ENCODE measurements at places on chromosomes 1 and 21. TPM values are rescaled to one million over a fixed set of nuclear protein-coding genes. Genes with fewer than 3 reads are reported as not detected.

- no peaks in the 10 kb centered on the region for H3K27me3 ChIP-seq
- no peak overlapping the region for H3K4me3 ChIP-seq
- H3K27ac ChIP-seq: no peak overlapping the region
- DNase-seq: no peak
- H3K4me1 ChIP-seq: no peaks in the 10 kb centered on the region
Observed at GRCh38 chr1:237029850-237030535, 12.0 kb upstream of the RYR2 start.

The OSCP1 gene
- 6.1 TPM for total RNA-seq

- no peaks in the 10 kb centered on the region for H3K27me3 ChIP-seq
- DNase-seq: no peak
- H3K4me3 ChIP-seq: no peak overlapping the region
- no peak overlapping the region for H3K27ac ChIP-seq
- no peaks in the 10 kb centered on the region for H3K36me3 ChIP-seq
Observed at GRCh38 chr1:219626865-219627264, 14.0 kb upstream of the ZC3H11B start.

The GREM2 gene
- total RNA-seq: 5.5 TPM

The AVPR1B gene
- not detected for total RNA-seq

The UTP11 gene
- total RNA-seq: 42.8 TPM

DNA sequence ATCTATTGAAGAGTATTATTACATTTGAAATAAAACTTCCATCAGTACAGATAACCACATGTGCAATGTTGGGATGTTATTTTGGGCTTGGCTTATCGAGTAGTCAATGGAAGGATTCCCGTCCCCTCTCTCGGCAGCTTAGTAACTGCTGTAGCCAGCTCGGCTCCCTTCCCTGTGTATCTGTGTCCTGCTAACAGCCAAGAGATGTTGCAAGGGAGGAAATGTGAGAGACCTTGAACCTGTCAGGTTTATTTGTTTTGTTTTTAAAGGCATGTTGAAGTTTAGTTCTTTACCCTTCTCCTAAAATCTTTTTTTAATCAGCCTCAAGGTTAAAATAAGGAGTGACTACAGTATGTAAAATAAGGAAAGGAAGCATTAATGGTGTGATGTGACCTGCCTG lies 13.6 kb upstream of the TARS2 start:
- peaks cover 36% of the 10 kb centered on the region for H3K4me1 ChIP-seq
- DNase-seq: no peak
- H3K36me3 ChIP-seq: peaks cover 22% of the 10 kb centered on the region
- no peak overlapping the region for H3K27ac ChIP-seq
- peaks cover 2% of the 10 kb centered on the region for H3K27me3 ChIP-seq

The DESI2 gene
- total RNA-seq: 29.0 TPM

GRCh38 chr1:73042403-73042802 lies 760.1 kb upstream of the NEGR1 start:
- no peaks in the 10 kb centered on the region for H3K4me1 ChIP-seq
- H3K27me3 ChIP-seq: no peaks in the 10 kb centered on the region
- H3K27ac ChIP-seq: no peak overlapping the region

DNA sequence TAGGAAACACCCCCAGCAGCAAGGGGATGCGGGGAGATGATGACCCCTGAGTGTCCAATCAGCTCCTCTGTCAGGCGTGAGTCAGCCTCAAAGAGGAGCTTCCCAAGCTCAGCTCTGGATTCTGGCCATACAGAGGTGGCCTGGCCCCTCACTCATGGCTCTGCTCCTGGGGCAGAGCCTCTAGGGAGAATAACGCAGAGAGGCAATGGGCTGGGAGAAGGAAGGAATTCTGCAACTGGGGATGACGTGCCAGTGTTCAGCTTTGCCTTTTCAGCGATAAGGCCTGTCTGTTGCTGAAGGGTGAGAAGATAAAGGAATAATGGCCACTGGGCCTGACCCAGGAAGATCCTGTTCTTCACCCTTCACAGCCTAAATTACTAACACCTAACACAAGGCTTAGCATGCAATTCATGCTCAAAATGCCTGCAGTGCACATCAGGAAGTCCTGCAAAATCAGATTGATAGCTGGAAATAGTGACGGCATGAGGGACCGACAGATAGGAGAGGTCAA lies 92.2 kb downstream of the TBX19 start:
- no peaks in the 10 kb centered on the region for H3K4me1 ChIP-seq
- H3K36me3 ChIP-seq: no peaks in the 10 kb centered on the region
- H3K27ac ChIP-seq: no peak overlapping the region
- H3K4me3 ChIP-seq: no peak overlapping the region
- peaks cover 24% of the 10 kb centered on the region for H3K27me3 ChIP-seq

The KMO gene
- total RNA-seq: not detected

GRCh38 chr1:59484096-59484495 lies 187.2 kb downstream of the FGGY start:
- peaks cover 66% of the 10 kb centered on the region for H3K4me1 ChIP-seq
- peak; percentile 87 for DNase-seq
- peak overlapping the region; percentile 73 for H3K27ac ChIP-seq
- no peaks in the 10 kb centered on the region for H3K27me3 ChIP-seq

The BGLAP gene
- not detected for total RNA-seq

- no peaks in the 10 kb centered on the region for H3K36me3 ChIP-seq
- H3K27me3 ChIP-seq: peaks cover 1% of the 10 kb centered on the region
- H3K27ac ChIP-seq: no peak overlapping the region
- no peak for DNase-seq
Observed at GRCh38 chr21:20592463-20592862, 405.7 kb upstream of the NCAM2 start.

- H3K4me1 ChIP-seq: peaks cover 18% of the 10 kb centered on the region
- H3K4me3 ChIP-seq: no peak overlapping the region
- peaks cover 11% of the 10 kb centered on the region for H3K36me3 ChIP-seq
- no peaks in the 10 kb centered on the region for H3K27me3 ChIP-seq
- H3K27ac ChIP-seq: peak overlapping the region; percentile 32
Observed at GRCh38 chr1:44293761-44294315, 61.2 kb downstream of the ERI3 start.

The GRIK3 gene
- not detected for total RNA-seq

DNA sequence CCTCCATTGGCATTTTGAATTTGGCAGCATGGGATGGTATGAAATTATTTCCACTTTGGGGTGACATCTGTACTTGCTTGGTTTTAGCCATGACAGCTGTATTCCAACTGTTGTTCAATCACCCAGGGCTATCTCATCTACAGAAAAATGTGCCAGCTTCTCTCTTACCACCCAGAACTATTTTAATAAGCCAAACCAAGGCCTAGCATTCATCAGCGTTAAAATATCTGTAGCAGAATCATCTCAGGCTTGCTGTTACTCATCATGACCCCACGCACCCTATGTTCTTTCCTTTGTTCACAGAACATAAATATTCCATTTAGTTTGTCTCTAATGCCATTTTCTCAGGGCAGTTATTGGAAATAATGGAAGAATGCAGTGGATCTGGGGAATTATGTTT lies 49.8 kb downstream of the GIPC2 start:
- H3K27me3 ChIP-seq: no peaks in the 10 kb centered on the region
- peak; percentile 88 for DNase-seq
- peak overlapping the region; percentile 88 for H3K27ac ChIP-seq
- peak overlapping the region; percentile 62 for H3K4me3 ChIP-seq
- H3K4me1 ChIP-seq: peaks cover 92% of the 10 kb centered on the region

The MXRA8 gene
- total RNA-seq: 490 TPM

DNA sequence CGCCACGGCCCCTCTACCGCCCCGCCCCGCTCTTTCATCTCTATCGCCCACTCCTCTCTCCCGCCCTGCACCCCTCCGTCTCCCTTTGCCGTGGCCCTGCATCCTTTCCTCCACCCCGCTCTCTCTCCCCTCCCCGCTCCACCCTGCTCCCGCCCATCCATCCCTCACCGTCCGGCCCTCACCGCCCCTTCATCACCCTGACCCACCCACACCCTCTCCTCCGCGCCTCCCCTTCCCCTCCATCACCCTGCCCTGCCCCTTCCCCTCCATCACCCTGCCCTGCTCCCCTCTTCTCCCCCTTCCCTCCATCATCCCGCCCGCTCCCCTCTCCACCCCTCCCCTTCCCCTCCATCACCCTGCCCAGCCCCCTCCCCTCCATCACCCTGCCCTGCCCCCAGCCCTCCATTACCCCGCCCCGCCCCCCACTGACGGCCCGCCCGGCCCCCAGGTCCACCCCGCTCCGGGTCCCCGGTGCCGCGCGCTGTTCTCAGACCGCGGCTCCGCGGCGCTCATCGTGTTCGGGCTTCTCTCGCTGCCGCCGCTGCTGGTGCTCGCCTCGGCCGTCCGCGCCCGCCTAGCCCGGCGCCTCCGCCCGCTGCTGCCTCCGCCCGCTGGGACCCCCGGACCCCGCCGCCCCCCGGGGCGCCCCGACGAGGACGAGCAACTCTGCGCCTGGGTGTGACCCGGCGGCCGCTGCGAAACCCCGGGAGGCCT lies 6.2 kb upstream of the ANKRD65 start:
- DNase-seq: no peak
- no peaks in the 10 kb centered on the region for H3K36me3 ChIP-seq
- H3K4me1 ChIP-seq: peaks cover 19% of the 10 kb centered on the region
- no peak overlapping the region for H3K27ac ChIP-seq
- H3K4me3 ChIP-seq: no peak overlapping the region
- H3K27me3 ChIP-seq: peaks cover 2% of the 10 kb centered on the region

The ZBTB48 gene
- total RNA-seq: 20.4 TPM

DNA sequence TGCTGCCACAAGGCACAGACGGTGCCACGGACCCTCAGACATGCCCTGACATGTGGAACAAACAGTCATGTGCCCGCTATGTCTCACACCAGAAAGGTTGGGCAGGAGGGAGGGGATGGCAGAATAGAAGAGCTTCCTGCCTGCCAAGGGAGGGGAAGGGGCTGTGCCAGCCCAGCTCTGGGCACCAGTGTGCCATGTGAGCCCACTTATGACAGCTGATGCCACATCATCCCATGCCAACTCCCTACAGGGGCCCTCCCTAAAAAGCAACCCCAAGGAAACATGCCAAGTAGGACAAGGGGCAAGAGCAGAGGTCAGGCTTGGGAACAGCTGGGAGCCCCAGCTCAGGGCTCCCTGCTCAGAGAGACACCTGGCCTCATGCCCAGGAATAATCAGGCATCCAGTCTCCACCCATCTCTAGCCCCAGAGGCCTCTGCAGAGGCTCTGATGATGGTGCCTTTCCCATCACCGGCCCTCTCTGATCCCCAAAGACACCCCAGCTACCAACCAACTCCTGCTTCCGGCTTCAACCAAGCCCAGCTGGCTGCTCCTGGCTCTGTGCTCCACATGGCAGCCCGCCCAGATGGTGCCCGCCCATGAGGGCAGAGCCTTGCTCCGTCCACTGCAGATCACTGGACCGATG lies 10.3 kb downstream of the ADGRB2 start:
- H3K36me3 ChIP-seq: no peaks in the 10 kb centered on the region
- no peak for DNase-seq
- no peak overlapping the region for H3K27ac ChIP-seq
- no peak overlapping the region for H3K4me3 ChIP-seq
- H3K4me1 ChIP-seq: peaks cover 71% of the 10 kb centered on the region

DNA sequence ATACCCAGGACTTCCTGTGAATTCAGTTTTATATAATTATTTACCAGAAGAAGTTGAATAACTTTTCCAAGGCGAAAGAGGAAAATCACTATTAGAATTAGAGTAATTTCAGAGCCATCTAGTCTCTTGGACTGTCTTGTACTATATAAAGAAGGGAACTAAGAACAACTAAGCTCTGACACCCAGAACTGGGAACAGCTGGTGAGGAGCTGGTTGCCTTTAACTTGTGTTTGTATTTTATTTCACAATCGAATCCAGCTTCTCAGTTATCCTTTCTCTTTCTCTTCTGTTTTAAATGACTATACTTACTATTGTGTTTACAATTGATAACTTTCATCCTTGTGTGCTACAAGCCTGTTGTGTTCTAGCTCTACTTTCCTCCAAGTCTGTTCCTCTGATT lies 8.4 kb downstream of the SNX27 start:
- DNase-seq: no peak
- no peak overlapping the region for H3K4me3 ChIP-seq
- 0 out of 2 replicates have a peak overlapping the region, but pooled peaks have one; percentile 53 for H3K27ac ChIP-seq

- H3K4me3 ChIP-seq: no peak overlapping the region
- H3K27ac ChIP-seq: no peak overlapping the region
- H3K36me3 ChIP-seq: no peaks in the 10 kb centered on the region
Observed at GRCh38 chr1:209542585-209542984, 40.9 kb upstream of the CAMK1G start.

The SPRR2E gene
- total RNA-seq: not detected

The MTFR1L gene
- 64.5 TPM for total RNA-seq

The ACTN2 gene
- total RNA-seq: not detected

DNA sequence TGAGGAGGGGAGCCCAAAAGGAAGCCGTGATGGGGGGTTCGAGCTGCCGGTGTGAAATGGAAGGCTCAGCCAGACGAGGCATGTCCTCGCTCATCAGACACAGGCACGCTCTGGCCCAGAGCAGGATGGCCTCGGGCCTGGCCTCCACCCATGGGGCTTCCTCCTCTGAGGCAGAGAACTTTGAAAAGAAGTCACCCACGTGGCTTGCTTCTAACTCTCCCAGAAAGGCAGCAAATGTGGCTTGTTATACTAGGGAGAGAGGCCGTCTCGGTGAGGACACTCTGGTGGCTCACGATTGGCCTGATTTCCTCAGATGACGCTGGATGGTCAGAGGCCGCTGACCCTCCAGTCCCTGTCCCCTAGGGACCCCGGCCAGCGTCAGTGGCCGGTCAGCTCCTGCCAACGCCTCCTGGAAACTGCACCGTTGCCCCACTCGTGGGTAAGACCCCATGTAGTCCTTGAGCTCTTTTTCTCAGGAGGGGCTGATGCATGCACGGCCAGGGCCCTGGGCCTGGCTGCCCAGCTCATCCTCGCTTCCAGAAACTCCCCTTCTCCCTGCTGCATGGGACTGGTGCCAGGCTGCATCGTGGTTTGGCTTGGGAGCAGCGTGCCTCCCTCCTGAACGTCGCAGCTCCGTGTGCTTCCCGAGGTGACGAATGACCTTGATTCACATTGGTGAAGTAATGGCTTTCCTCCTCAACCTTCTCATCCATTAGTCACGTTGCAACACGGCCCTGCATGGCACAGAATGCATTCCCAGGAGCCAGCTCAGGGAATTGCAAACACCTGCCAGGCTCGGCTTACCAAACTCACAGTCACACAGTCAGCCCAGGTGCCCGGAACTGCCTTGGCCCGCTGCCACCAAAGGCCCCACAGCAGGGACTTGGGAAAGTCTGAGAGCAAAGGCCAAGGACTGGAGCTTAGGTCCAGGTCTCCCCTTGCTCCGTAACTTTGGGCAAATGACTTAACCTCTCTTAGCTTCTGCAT lies 58.8 kb downstream of the TOMM20 start:
- H3K36me3 ChIP-seq: no peaks in the 10 kb centered on the region
- no peaks in the 10 kb centered on the region for H3K27me3 ChIP-seq
- DNase-seq: peak; percentile 85
- H3K4me3 ChIP-seq: peak overlapping the region; percentile 25
- H3K4me1 ChIP-seq: peaks cover 49% of the 10 kb centered on the region

Data from HFFc6 (cell line).